NCI-H187 (cell line): ENCODE measurements at places on chromosomes 11 and 22.

DNA sequence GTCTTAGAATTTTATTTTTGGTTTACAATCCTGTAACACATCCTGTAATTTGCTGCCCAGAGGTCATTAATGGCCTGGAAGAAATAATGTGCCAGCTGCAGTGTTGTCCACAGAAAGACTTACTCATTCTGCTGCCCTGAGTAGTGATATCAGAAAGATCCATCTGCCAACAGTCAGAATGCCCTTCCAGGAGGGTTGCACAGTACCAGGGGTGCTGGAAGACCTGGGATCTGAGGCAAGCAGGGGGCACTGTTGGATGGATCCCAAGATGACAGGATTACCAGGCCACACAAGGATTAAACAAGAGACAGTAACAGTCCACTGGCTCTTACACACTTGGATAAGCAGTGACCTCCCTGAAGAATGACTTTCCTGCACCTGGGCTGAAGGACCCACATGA lies 93.8 kb upstream of the TOP3B start:
- DNase-seq: no peak

- DNase-seq: no peak
These were observed 657 bp downstream of the IGHMBP2 start for GRCh38 chr11:68904248-68904847.

DNA sequence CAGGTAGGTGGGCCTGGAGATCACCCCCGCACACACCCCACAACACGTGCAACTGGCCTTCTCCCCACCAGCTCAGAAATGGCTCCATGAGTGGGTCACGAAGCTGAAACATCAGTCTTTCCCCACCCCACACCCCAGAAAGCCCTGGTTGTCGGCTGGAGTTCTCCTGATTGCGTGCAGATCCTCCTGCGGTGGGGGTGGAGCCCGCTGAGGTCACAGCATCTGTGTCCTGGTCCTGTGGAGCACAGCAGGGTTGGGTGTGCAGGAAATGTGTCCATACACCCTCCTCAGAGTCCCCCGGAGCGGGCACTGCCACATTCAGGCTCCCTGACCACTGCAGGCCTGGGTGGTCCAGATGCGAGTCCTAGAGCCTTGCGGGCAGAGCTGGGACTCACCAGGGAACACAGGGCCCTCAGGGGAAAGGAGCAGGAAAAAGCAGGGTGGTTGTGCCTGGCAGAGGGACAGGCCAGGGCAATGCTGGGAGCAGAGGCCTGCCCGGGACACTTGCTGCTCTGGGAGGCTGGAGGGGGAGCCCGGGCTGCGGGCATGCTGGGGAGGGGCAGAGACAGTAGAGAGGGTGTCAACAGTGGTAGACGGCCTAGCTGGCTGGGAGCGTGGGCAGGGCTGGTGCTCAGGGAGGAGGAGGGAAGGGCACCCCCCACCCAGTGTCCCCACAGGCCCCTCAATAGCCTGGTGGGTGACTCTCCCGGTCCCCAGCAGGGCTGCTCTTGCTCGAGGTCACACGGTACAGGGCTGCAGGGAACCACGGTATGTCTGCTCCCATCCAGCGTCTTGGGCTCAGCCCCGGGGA lies 42.4 kb upstream of the PPARA start:
- DNase-seq: no peak

- DNase-seq: no peak
These were observed 32.9 kb upstream of the DDI1 start for GRCh38 chr11:104003491-104003890.

- peak; percentile 69 for DNase-seq
These were observed 125.2 kb downstream of the ST3GAL4 start for GRCh38 chr11:126480410-126481302.

DNA sequence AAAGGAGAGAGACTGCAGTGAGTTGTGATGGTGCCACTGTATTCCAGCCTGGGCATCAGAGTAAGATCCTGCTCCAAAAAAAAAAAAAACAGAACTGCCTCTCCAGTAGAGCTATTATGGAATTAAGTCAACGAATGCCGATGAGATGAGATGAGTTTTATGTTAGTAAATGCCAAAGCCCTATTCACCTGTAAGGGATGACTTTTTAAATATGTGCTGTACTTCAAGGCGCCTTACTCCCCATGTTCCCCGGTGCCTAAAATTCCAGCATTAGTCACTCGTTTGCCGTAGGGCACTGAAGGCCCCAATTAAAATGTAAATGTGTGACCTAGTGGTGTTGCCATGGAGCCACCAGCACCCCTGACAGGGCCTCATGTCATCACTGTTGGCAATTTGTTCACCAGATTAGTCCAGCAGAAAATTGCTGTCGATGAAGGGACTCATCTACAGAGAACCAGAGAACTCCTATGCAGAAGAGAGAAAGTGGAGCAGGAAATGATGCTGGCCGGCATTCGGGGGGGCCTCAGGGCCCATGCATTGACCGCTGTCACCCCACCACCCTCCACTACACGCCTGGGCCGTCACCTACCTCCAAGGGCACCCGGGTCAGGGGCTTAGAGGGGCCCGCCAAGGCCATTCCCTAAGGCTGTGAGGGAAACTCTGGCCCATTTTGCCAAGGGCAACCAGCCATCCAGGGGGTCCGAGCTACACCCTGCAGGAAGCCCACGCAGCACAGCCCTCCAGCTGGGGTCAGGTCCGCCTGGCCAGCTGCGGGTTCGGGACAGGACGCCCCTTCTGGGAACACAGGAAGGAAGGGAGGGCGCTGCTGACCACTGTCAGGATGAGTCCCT lies 17.8 kb downstream of the LIF start:
- DNase-seq: no peak

- DNase-seq: no peak
These were observed 47.0 kb downstream of the TNRC6B start for GRCh38 chr22:40224702-40225101.

DNA sequence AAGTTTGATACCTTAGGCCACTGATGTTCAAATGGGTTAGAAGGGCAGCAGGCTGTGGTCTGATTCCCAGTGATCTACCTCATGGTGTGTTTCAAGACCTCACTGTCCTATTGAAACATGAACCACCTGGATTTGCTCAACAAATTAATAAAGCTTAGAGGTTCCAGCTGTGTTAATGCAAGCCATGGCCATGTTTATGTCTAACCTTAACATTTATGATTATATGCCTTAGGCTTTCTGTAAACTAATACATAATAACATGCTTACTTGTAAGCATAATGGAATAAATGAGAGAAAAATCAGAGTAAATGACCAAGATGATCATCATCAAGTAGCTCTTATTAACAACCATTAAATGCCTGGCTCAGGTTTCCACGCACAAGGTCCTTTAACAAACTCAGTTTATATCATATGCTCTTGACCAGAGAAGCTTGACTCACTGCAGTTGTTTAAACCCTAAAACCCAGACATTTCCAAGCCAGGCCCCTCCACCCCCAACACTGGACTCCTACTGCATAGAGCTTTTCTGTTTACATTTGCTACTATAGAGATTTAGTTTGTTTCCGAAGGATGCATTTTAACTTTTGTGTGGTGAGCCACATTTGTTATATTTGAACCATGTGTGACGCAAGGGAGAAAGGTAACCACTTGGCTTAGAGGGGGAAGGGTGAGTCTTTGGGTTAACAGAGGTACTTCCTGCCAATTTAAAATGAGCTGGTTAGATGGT lies 43.7 kb downstream of the KREMEN1 start:
- DNase-seq: no peak

DNA sequence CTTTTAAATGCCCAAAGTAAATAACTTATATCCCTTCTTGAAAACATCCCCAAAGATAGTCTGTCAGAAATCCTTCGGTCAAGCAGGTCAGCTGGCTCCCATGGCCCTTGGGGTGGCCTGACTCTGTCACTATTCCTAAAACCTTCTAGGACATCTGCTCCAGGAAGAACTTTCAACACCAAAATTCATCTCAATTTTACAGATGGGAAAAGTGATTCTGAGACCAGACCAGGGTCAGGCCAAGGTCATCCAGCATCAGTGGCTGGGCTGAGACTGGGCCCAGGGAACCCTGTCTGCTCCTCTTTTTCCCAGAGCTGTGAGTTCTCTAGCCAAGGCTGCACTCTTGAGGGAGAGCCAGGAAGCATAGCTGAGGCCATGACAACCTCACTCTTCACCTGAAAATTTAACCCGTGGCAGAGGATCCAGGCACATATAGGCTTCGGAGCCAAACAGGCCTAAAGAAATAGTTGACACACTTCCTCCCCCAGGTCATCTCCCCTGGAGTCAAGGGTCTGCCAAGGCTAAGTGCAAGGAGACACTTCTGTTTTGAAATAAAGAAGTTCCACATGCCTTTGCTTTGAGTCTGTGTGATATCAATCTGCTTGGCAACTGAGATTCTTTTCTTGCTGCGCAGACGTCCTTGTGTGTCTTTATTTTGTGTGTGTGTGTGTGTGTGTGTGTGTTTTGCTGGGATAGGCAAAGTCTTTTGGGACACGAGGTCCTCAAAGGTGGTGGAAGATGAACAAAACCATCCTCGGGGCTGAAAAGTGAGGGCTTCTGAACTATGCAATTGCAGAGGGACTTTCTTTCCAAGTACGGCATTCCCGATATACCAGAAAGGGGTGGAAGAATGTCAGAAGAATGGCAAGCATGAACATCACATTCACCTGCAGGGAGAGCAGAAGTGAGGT lies 16.8 kb upstream of the PRG2 start:
- DNase-seq: no peak

DNA sequence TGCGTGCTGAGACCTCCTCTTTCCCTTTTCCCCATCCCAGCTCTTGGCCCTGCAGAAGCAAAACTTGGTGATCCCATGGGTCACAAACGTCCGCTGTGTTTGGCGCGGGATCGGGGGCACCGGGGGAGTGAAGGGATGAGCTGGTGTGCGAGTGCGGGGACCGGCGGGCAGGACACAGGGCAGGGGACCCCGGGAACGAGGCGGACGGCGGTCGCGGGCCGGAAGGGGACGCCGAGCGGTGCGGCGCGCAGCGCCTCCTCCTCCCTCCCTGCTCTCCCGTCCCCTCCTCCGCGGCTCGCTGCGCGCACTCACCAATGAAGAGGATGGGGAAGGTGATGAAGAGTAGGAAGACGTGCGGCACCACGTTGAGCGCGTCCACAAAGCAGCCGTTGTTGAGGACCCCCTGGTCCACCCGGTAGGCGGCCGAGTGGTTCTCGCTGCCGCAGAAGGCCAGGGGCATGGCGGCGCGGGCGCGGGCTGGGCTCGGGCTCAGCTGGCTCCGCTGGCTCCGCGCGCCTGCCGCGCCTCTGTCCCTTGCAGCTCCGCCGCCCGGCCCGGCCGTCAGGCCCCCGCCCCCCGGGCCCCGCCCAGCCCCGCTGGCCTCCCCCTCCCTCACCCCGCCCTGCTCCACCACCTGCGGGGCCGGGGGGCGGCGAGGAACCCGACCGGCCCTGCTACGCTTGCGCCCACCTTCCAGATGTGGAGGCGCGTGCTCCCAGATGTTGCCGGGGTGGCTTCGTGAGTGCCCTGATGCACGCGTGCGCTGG lies at the start of gene ABCC8:
TSS of gene ABCC8 (minus strand) at position 529 of the 767 bp plus-strand sequence. CDS start at position 460, 69 bp downstream.
- DNase-seq: no peak
